ENCODE measurements at places on chromosomes 2 and 18.

DNA sequence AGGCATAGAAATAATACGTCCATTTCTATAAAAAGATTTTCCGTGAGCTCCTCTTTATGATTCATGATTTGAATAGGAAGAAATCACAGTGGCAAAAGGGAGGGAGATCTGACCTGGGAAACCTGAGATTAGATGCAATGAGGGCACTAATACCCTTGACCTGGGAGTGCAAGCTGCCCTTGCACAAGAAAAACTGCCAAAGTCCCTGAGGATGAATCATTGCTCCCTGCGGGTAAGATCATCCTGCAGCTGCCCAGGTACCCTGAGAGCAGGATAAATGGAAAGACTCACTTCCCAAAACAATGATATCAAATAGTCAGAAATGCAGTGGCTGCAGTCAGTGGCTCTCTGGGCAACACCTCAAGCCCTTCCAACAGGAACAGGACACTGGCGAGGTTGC, 11.6 kb downstream of the FHL2 start:
- no peak for DNase-seq

- no peak for DNase-seq
These were observed 94.3 kb upstream of the ITGB6 start for GRCh38 chr2:160294339-160294803.

DNA sequence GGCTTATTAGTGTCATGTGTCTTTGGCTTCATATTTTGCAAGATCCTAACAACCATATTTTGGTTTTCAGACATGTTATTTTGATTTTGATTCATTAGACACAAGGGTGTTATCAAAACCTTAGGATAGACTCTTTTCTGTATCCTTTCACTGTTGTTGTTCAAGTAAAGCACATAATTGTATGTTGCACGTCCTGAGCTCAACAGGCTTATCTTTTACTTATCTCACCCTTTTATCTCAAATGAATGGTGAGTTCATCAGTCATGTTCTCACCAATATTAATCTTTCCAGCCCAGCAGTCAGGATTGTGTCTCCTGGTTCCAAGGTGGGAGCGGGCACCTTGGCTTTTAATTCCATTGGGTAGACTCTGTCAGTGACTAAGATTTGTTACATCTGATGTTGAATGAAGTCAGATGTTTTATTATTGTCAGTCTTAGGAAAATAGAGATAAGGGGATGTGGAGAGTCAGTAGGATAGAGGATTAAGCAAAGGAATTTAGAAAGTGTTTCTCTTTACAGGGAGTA, 11.9 kb downstream of the GPN1 start:
- no peak for DNase-seq

DNA sequence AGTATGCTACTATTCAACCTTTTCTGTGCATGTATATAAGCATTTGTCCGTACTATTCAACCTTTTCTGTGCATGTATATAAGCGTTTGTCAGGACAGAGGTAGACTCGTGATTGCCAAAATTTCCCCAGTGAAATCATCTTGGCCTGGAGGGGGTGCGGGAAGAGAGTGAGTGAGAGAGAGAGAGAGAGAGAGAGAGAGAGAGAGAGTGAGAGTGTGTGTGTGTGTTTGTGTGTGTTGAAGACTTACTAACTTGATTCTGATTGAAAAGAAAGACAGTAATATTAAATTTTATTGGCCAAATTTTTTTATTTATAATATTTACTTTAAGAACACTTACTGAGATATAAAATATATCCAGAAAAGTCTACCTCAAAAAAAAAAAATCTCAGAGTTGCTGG, 19.1 kb downstream of the FAM117B start:
- DNase-seq: no peak

DNA sequence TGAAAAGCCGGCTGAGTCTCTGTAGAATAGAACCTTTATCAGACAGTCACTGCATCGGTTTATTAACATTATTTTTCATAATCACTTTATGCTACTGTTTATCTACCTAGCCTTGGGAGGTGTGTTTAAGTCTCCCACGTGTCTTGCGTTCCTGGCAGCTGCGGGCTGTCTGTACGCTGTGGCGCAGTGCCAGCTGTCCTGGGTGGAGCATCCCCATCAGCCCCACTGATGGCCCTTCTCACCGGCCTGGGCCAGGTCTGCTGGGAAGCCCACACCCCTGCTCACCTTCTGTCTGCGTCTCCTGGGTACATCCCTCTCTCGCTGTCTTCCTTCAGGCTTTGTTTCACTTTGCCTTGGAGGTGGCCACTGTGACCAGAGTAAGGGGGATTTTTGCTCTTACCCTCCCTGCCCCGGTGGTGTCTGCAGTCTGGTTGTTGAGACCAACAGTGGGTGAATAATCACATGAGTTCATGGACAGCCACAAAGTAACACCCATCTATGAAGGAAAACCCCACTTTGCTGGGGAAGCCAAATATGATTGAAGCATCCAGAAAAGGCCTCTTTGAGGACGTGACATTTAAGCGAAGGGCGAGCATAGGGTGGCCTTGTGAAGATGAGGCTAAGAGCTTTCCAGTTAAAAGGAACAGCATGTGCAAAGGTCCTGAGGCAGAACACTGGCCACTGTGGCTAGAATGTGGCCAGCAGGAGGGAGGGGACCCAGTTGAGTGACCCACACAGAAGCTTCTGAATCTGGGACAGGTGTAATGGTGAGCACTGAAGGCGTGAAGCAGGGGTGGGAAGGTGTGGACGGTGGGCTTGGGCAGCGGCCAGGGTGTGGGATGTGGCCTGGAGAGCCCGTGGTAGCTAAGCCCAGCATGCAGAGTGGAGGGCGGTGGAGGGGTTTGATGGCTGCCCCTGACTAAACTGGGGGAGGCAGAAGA, 41.7 kb downstream of the RAMP1 start:
- DNase-seq: no peak

- DNase-seq: no peak
These were observed 60.2 kb downstream of the PRPF40A start for GRCh38 chr2:152657043-152657442.

DNA sequence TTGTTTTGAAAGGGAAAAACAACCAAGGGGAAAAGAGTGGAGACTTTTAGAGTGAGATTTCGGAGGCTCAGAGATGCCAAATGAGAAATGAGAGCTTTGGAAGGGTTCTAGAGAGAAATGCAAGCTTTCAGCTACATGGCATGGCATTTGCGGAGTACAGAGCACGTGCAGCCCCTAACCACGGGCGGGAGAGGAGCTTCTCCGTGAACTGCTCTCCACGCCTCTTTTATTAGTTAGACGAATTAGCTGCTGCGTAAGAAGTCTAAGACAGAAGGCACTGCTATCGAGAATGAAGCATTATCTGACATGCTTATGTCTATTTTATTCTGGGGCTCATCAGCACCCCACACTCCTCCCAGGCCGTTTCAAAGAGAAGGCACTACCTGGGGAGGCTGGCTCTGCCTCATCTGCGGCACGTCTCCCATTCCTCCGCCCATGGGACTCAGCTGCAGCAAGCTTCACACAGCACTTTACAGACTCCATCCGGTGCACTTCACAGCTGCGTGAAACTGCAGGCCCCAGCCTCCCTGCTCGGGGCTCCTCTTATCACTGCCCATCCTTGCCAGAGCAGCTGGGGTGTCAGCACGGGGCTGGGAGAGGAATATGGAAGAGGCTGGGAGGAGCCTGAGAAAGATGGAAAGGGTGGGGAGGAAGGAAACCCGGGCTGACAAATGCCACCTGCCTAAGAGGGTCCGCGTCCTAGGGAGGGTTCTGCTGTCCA, 207.3 kb upstream of the APCDD1 start:
- DNase-seq: no peak

- no peak for DNase-seq
These were observed 23.5 kb upstream of the MFF start for GRCh38 chr2:227301523-227301922.

GRCh38 chr18:32798209-32798960, 25.6 kb upstream of the KLHL14 start:
- DNase-seq: no peak

GRCh38 chr2:99238599-99238998, 16.9 kb downstream of the LYG2 start:
- no peak for DNase-seq

DNA sequence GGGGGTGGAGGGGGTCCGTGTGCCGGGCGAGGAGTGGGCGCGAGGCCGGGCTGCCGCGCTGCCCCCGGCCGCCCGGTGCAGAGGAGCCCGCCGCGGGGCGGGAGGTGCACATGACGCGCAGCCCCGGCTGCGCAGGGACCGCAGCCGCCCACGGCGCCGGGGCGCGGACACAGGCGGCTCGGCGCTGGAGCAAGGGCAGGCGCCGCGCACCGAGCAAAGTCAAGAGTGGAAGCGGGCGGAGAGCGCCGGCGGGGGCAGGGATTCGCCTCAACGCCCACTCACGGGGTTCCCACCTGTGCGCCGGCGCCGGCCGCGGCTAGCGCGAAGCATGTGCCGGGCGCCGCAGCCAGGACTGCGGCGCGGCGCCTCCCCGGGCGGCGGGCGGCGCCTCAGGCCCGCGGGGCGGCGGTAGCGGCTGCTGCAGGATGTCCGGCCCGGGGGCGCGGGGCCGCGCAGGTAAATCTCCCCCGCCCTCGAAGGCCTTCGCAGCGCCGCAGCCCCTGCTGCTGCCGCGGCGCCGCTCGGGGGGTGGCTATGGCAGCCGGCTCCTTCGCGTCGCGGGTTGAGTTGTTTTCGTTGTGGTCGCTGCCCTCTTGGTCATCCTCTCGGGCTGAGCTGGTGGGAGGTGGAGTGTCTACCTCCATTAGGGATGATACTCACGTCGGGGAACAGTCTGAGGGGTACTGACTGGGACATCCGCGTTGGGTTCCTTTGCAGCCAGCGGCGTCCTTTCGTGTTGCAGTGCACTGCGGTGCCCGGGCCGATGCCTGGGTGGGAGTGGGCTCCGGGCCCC, 216.3 kb upstream of the DTNA start:
- no peak for DNase-seq

- no peak for DNase-seq
These were observed 105.4 kb downstream of the INHBB start for GRCh38 chr2:120451334-120451733.

GRCh38 chr2:74740741-74741431, 86.8 kb downstream of the SEMA4F start:
- DNase-seq: no peak

DNA sequence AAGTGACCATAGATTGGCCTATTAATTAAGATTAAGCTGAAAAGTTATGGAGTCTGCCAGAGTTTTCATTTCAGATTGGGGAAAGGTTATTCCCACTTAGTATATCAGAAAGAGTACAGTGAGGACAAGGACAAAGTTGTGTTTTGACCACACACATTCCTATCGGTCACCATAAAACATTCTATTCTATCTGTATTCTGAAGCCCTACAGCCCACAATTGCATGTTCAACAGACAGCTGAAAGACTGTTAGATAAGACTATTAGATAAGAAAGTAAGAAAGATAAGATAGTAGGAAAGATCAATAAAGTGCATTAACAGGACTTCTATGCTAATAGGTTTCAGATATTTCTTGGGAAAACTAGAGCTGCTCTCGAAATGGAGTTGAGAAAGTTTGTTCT, 26.7 kb upstream of the ACYP2 start:
- DNase-seq: no peak

DNA sequence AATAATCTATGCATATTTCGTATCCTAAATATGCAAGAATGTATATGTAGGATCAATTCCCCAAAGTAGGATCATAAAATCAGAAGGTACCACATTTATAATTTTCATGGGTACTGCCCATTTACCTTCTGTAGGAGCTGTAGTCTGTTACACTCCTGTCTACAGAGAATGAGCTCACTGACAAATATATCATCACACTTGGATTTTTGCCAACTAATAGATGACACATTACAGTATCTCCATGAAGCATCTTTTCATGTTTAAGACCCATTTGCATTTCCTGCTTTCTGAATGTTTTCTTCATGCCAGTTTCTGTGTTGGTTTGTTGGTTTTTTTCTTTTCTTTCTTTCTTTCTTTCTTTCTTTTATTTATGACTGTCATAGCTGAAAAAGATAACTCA, 70.9 kb upstream of the EML6 start:
- no peak for DNase-seq

GRCh38 chr2:101360232-101360631, 27.1 kb downstream of the CREG2 start:
- DNase-seq: no peak

DNA sequence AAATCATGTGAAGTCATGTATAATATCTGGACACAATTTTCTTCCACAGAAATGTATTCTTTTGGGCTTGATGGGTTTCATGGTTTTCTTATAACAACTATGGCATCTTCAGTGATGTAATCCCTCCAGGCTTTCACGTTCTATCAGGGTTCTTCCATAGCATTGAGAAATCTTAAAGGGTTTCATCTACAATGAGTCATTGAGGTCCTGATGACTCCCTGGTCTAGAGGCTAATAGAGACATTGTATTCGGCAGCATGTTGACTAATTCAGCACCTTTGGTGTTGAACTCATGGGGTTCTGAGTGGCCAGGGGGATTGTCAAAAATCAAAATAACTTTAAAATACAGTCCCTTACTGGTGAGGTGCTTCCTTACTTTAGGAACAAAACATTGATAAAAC, 614.0 kb upstream of the CRIM1 start:
- DNase-seq: no peak

- DNase-seq: no peak
These were observed 151.9 kb downstream of the DOCK10 start for GRCh38 chr2:224890372-224890771.

- no peak for DNase-seq
These were observed 18.6 kb downstream of the ACAA2 start for GRCh38 chr18:49794743-49795142.

- no peak for DNase-seq
These were observed 4.5 kb upstream of the DYM start for GRCh38 chr18:49464718-49465598.

DNA sequence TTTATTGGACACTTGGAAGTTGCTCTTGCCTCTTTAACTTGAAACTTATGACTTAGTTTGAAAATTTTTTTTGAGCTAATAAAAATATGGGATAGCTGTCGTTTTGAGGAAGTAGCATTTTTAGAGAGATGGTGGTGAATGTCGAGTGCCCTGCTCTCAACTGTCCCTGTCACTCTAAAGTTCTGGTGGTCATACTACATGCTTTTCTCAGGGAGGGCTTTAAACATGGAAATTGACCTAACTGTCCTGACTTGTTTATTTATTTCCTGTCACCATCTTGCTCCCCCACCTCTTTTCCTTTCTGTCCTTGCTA, 16.0 kb downstream of the CEP192 start:
- DNase-seq: no peak

DNA sequence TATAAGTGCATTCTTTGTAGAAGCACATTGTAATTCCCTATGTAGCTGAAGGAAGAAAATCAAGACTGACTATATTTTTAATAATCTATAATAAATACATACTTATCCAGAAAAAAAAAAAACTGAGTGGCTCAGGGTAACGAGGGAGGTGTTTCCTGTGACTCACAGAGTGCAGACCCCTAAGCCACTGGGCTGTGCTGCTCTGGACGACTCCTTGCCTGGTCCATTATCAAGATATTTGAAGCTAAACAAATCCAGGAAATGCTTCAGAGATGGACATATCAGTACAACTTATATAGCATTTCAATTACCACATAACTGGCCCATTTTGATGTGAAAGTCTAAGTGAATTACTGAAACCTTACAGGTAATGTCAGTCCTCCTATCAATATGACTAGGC, 80.6 kb downstream of the PIGN start:
- no peak for DNase-seq

GRCh38 chr2:153873052-153874048, 1.6 kb downstream of the GALNT13 start:
- DNase-seq: no peak
